Smooth muscle cell of bladder (primary cell): ENCODE measurements at places on chromosomes 2 and 18. TPM values are rescaled to one million over a fixed set of nuclear protein-coding genes. Genes with fewer than 3 reads are reported as not detected.

Gene IL1RN
- total RNA-seq = 0.09 and 0.71 TPM in 2 replicates

Gene ZNF385B
- 0.09 TPM in 1 of 2 replicates, not detected in the other for total RNA-seq

Gene SIX2
- total RNA-seq = under 0.01 and 0.18 TPM in 2 replicates

Gene PIAS2
- 12.8 and 21.3 TPM in 2 replicates for total RNA-seq

Gene EFHD1
- total RNA-seq = not detected in 2 replicates

Gene TRIM43
- total RNA-seq = not detected in 2 replicates

Gene CYBRD1
- total RNA-seq = 195 and 340 TPM in 2 replicates

Gene ANKRD62
- total RNA-seq = not detected in 2 replicates

Gene BOLL
- total RNA-seq = not detected in 2 replicates

Gene AGXT
- 0.14 TPM in 1 of 2 replicates, not detected in the other for total RNA-seq
